ENCODE measurements at places on chromosomes 16 and 17.

DNA sequence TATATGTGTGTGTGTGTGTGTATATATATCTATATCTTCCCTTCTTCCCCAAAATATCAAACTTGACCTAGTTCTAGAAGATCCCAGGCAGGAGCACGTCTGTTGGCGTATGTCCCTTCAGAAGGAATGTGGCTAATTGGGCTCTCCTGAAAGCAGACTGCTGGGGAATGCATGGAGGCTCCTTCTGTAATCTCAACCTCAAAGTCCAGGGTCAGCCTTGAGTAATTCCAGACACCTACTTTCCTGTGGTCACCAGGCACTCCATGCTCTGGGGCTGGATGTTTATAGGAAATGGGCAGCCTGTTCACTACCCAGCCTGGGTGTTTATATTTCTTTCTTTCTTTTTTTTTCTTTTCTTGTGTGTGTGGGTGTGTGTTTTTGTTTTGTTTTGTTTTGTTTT is 13.4 kb downstream of the BCO1 start:
- no peak for DNase-seq

DNA sequence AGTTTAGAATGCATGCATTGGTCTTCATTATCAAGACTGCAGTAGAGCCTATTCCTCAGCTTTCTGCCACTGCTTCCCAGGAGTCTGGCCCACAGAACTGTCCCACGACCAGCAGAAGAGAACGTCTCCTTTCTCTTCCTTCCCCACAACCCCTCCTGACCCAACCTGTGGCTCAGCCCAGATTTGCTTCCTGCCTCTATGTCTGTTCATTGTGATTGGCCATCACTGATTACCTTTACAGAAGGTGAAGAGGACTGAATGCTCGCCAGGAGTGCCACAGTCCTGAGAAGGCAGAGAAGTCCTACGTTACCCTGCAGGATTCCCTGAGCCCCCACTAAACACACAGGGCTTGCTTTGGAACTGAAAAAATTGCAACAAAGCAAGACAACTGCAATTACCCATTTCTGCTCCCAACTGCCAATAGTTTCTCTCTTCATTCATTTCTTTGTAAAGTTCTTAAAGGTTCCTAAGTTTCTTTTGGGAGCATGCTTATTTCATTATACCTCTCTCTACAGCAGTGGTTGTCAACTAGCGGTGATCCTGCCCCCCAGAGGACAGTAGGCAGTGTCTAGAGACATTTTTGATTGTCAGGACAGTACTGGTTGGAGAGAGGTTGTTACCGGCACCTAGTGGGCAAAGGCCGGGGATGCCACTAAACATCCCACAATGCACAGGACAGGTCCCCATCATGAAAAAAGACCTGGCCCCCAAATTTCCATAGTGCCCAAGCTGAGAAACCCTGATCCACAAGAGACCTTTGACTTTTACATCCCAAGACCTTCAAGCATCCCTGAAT is 4.5 kb upstream of the NAT9 start:
- DNase-seq = peak; percentile 35

- peak; percentile 40 for DNase-seq
Observed at GRCh38 chr16:635573-636205, 416 bp downstream of the METTL26 start.

GRCh38 chr17:67689534-67690177 is 28.1 kb upstream of the NOL11 start:
- peak; percentile 52 for DNase-seq

GRCh38 chr17:67671493-67671892 is 46.2 kb upstream of the NOL11 start:
- no peak for DNase-seq

DNA sequence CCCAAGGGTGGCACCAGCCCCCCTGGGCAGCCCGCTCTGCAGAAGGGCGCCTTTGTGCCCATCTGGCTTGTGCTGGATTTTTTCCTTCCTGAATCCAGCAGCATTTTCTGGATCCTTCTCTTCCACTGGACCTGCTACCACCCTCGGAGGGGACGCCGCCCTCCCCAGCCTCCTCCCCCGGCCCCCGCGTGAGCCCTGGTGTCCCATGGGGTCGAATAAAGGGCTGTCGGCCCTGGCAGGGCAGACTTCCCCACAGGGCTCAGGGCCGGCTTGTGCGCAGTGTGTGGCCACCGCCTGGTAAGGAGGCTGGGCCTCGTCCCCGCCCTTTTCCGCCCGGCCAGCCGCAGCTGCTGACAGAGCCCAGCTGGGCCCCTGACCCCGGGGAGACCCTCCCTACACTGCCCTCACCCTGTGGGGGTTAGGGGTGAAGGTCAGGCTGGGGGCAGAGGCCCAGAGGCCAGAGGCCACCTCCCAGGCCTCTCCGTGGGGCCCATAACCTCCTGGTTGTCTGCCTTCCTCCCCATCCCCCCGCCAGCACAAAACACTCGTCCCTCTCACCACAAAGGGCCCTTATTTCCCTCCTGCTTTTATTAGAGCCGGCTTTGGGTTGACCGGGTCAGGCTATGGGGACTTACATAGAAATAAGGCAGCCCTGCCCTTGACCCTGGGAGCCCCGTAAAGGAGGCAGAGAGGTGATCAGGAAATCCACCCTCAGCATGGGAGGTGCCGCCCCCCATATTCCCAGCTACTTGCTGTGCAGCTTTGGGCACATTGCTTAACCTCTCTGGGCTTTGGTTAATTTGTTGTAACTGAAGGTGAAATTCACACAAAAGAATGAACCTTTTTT is 179.3 kb upstream of the CIBAR2 start:
- DNase-seq = no peak

DNA sequence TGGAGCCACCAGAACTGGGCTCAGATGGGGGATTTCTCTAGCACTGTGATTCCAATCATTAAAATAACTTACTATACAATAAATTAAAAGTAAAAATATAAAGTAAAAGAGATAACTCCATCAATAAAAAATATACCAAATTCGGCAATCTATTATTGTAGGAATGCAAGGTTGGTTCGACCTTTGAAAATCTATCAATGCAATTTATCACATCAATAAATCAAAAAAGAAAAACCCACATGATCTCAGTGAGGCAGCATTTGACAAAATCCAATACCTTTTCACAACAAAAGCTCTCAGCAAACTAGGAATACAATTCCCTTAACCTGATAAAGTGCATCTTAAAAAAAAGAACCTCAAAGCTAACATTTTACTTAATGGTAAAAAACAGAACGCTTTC is 17.0 kb downstream of the RAB40B start:
- no peak for DNase-seq

DNA sequence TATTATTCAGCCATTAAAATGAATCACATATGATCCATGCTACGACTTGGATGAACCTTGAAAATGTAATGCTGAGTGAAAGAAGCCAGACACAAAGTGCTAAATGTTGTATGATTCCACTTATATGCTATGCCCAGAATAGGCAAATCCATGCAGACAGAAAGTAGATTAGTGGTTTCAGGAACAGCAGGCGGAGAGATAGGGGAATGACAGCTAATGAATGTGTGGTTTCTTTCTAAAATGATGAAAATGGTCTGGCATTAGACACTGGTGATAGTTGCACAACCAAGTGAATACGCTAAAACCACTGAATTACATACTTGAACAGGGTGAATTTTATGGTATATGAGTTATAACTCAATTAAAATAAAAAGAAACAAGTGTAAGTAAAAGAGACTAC is 121.8 kb upstream of the NOG start:
- DNase-seq = no peak

- DNase-seq = no peak
Observed at GRCh38 chr17:19460700-19461099, 49.7 kb downstream of the RNF112 start.

Measured in activated CD4-positive, alpha-beta T cell treated with anti-CD3 and anti-CD28 coated beads for 48 hours (primary cell).